Stomach (tissue), 19 donors: ENCODE measurements at places on chromosomes 3 and 15.

DNA sequence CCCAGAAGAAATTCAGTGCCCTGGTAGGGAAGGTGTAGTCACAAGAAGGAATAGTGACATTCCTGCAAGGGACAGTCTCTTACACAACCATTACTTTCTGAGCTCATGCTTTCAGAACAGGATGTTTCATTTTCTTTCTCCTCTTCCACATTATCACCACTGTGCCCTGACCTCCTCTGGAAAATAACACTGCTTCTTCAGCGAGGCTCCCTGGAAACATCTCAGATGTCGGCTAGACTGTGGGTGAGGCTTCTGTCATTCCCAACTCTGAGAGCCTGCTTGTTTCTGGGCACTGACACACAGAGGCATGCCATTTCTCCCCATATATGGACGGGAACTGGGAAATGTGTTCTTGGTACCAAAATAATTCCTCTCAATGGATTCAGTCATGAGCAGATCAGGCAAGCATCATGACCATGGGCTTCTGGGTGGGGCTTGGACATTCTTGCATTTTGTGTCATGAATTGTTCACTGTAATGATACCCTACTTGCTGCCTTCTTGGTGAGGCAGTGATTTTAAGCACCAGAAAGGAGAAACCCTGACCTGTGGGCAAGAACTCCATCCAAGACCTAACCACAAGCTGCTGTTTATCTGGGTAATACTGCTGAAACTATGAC, 14.3 kb upstream of the TNFAIP8L3 start:
- no peak for DNase-seq

DNA sequence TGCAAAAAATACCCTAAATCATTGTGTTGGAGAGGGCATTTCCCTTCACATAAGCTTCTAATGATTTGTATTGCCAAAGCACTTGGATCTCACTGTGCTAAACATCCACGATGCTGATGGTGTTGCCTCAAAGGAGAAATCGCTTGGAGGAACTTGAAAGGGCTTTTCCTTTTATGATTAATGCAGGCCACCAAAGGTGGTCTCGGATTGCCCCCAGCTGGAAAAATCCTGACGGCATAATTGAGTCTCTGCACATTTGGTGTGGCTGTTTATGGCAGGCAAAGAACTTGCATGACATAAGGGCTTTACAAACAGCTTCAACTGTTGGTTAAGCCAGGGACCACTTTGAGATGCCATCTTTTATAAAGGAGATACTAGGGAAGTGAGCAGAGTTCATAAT, 664.0 kb upstream of the ADAMTS9 start:
- no peak for DNase-seq

DNA sequence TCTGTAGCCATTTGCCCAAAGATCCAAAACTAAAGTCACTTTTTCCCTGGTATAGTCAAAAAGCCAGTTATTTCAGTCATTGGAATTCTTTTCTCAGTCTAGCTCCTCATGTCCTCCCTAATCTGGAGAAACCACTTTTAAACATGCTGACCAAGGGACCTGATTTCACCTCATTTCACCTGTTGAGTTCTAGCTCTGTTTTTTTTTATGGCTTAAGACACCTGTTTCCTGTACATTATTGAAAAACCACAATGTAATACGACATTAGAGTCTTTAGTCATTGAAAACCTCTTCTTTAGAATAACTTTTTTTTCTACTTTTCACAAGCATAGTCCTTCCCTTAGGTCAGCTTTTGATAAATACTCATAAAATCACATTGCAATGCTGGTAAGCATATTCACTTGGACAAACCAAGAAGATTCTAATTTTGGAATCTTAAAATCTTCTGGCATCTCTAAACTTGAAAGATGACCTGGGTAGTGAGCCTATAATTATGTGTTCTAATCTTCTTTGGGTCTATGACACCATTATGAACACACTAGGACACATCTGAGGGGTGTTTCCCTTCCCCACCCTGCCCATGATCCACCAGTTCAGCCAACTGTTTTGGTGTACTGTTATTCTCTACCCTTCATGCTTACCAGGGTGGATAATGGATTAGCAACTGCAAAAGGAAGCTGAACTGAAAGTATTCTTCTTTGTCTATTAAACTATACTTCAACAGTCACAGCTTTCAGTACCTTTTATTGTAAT, 103.5 kb upstream of the FXR1 start:
- no peak for DNase-seq

DNA sequence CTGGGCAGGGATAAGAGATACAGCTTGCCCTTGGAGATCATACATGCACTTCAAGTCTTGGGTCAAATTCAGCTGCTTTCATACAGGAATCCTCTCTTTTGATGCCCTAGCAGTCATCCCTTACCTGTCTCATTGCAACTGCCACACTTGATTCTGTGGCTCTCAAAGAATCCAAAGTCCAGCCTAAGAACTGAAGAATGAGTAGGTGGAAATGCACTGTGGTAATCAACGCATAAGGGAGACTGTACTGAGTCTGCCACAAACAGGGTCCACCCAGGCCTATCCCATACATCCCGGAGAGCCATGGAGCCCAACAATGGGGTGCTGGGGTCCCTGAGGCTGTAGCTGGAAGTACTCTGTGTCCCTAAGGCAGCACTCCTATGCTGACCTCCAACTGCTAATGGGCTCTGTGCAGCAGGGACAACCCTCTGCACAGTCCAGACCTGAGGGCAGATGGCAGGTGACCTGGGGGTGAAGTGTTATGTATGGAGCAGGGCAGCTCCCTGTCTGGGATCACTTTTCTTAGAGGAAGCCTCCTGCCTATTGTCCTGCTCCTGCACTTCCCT, 1.7 kb upstream of the VPS18 start:
- DNase-seq = no peak

GRCh38 chr3:192706272-192706671, 21.1 kb downstream of the FGF12 start:
- no peak for DNase-seq

DNA sequence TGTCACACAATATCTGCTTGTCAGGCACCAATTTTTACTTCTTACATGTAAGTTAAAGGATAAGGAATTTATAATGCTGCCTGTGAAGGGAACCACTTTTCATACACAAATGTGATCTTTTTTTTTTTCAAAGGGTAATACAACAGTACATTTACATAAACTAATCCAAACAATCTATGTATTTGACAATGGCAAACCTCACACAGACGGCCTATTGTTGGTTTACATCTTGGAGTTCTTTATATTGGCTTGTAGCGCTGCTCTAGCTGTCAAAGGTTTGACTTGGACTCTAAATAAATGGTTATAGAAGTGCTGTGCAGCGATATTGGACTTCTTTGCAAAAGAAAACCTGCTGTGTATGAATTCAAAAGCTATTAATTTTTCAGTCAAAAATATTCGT, 598.0 kb downstream of the FOXP1 start:
- no peak for DNase-seq

DNA sequence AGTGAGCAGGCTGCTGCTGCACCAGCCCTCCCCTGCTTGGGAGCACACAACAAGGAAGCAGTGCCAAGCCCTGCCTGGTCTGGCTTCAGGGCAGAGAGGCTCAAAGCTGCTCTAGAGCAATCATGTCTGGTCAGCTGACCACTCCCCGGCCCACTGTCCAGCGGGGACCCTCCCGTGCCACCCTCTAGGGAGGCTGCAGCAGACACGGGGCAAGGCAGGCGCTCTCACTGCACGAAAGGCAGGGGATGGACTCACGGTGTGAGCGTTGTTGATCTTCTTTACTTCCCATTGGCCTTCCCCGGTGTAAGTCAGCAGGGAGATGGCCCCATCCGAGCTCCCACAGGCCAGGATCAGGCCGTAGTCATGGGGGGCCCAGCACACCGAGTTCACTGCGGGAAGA, 9.2 kb downstream of the SEC13 start:
- DNase-seq = no peak

DNA sequence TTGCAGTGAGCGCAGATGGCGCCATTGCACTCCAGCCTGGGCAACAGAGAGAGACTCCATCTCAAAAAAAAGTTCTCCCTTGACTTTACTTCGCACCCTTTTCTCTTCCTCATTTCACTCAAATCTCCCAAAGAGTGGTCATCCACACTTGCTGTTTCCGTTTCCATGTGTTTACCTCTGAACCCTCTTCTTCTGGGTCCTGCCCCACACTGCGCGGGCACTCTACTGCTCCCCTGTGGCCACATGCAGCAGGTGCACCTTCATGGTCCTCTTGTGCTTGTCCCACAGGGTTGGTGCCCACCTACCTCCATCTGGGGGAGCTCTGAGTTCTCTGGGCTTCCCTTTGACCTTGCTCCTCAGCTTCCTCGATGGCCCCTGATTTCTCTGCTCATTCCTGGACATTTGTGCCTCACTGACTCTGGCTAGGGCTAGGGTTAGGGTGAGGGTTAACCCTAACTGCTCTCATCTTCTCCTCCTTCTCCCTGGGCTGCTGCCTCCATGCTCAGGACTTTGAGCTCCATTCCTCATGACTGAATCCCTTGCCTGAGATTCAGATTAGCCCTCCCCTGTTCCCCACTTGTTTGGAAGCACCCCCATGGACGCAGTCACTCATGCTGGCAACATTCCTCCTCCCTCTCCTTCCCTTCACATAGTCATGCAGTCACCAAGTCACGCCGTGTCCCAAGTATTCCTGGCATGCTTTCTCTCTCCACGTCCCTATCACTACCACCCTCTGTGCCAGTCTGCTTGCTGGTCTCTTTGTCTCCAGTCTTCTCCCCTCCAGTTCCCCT, 26.6 kb upstream of the KY start:
- DNase-seq = no peak

DNA sequence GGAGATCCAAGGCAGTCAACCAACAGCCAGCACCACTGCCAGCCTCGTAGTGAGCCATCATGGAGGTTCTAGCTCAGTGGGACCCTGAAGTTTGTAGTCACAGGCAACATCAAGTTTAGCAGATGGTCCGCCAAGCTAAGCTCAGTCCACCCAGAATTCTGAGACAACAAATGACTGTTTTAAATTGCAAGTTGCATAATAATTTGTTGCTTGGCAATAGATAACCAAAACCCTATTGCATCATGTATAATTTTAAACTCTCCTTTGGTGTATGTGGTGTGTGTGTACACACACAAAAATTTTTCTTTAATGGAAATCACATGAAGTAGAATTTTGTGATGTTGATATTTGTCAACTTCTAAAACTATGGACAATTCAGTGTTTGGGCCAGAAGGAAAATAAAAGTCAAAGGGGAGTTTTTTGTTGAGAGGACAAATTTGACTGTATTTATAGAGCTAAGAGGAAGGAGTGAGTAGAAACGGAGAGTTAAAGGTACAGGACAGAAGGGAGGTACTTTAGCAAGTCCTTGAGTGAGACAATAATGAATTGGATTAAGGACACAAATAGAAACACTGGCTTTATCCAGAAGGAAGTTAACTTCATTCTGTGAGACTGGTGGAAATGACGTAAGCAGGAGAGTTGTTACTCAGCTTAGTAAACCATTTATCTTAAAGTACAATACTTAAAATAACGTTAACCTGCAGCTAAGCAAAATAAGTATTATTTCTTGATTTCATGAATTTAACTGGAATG, 83.6 kb downstream of the NCEH1 start:
- DNase-seq = peak; percentile 28

DNA sequence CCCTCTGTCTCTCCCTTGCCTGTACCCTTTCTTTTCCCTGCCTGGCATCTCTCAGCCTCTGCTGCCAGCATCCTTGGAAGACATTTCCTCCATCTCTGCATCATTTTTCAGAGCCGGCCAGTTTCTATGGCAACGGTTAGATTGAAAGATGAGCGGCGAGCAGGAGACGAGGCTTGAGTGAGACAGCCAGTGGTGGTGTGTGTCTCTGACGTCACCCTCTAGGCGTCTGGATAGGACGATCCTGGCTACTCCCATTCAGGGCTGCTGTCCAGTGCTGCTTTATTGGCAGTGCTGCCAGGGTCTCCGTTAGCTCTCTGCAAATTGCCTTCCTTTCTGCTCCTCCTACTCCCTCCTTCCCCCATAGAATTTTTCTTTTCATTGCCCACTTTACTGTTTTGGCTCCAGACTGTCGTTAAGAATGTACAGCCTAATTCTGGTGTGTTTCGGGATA, 57.9 kb downstream of the TRAK1 start:
- peak; percentile 40 for DNase-seq

- DNase-seq = peak; percentile 79
These were observed 566 bp downstream of the HMCES start for GRCh38 chr3:129278966-129279906.

DNA sequence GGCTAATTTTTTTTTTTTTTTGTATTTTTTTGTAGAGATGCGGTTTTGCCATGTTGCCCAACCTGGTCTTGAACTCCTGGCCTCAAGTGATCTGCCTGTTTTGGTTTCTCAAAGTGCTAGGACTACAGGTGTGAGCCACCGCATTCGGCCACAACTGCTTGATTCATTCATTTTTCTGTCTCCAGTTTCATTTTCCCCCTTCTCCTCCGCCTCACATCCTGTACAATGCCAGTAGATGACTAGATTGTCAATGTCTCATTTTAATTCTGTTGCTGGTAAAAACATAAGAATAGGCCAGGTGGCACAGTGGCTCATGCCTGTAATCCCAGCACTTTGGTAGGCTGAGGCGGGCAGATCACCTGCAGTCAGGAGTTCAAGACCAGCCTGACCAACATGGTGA, 12.0 kb upstream of the ZNF592 start:
- no peak for DNase-seq

GRCh38 chr3:42134867-42135464, 43.8 kb downstream of the TRAK1 start:
- peak; percentile 71 for DNase-seq

DNA sequence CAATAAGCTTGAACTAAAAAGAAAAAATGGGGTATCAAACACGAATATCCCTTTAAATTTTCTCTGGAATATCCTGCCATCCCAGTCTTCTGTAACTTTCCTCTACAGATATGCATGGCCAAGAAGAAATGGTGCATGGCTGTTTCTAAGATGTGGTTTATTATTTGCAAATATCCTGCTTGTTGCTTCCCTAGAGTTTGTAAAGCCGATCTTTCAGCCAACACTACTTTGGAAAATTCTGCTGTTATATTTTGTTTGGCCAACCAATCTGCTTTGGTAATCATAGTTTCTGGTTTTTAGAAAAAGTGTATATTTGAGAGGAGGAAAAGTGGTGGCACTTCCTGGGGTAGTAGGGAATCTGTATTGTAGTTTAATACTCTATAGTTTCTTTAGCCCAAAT, 13.9 kb downstream of the PHLDB2 start:
- no peak for DNase-seq
